Activated T-cell treated with anti-CD3 and anti-CD28 coated beads for 1 hour (primary cell): ENCODE measurements at places on chromosomes 3 and 15.

DNA sequence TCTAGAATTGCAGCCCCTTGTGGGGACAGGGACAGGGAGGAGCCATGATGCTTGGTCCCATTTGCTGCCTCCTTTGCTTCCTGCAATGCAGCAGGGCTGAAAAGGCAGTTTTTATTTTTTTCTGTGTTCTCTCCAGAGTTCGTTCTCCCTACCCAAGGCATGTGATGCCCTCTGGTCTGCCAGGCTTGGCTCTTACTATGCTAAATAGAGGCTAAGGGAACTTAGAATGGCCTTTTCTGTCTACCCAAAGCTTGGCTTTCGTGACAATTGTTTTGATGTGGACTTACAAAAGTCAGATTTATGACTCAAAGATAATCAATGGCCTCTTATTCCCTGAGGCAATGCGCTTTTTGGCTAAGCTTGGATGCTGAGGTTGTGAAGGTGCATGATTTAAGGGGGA, 293.3 kb upstream of the TBL1XR1 start:
- DNase-seq = no peak

- DNase-seq = no peak
Measured at GRCh38 chr15:92383519-92384324, 10.0 kb upstream of the ST8SIA2 start.

DNA sequence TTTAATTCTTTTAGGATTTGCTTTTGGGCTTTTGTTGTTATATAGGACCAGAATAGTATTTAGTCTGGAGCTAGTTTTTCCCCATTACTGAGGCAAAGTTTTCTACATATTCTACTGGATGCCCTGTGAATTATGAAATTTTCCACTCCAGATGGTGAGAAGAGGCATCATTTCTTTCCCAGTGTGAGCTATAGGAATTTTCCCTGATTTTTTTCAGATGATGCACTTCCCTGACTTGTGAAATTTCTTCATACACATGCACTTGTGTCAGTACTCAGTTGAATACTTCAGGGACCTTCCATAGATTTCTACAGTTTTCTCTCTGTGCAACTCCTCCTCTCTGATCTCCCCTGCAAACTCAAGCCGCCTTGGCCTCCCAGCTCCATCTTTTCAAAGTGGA, 73.7 kb upstream of the SLCO2A1 start:
- DNase-seq = no peak

DNA sequence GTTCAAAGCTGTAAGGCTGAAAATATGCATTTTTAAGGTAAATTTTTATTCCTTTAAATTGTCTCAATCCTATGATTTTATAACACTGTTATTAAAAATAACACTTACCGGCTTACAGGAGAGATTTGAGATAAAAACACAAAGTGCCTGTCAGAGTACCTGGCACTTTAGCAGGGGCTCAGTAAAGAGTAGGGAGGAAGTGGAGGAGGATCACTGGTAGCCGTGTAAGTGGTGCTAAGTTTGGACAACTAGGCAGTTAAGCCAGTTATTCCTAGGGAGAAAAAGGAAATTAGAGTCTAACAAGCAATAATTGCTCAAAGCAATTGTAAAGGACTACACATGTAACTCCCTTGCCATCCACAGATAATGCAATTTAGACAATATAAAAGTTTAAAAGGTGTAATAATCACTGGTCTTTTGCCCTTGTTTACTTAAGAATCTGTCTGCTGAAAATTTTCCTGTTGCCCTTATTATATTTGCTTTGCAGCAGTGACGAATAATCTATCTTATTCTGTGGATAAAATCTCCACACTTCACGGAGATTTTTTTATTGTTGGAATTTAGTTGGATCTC, 204.8 kb downstream of the CDIN1 start:
- DNase-seq = no peak

- no peak for DNase-seq
Measured at GRCh38 chr3:141410846-141411245, 42.5 kb downstream of the ZBTB38 start.

DNA sequence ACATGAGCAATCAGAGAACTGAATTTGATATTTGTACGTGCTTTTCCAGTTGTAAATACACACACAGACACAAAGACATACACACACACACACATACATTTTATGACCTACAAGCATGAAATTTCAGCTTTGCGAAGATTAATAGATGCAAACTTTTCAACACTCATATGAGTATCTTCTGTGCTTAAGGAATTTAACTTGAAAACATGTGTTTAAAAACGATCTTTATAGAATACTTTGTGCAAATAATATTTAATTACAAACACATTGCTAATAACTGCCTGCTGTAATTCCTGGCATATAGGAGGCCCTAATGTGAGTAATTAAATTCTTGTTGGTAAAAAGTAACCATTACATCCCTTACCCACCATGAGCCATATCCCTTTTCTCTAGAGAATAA, 107.7 kb upstream of the PLSCR5 start:
- no peak for DNase-seq

DNA sequence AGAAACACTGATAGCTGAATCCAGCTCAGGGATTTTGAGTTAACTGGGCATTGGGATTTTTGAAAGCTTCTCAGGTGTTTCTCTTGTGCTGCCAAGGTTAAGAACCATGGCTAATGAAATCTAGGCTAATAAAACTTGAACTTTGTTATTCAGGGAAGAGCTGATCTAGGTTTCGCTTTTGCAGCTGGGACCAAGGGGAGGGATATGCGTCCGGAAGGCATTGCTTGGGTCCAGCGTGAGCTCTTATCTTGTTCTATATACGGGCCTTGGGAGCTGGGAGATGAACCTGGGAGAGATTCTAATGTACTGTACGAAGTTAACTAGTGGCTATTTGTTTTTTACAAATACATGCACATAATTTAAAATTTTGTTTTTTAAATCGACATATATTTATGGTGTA, 29.8 kb downstream of the ITPR1 start:
- no peak for DNase-seq

DNA sequence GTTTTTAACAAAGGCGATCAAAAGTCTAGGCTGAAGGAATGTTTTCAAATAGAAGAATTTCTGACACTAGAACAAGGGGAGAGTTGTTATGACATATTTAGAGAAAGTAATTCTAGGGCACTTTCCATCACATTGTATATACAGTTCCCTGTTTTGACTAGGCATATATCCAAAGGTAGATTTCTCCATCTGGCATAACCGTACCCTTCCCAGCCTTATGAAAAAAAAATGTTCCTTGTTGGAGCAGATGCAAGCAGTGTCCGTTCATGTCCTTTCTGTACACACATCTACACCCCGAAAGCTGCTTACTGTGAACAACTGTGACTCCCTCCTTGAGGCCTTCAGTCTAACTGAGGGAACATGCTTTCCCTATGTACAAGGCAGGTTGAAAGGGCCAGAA, 271.7 kb upstream of the GBE1 start:
- no peak for DNase-seq

GRCh38 chr3:89217148-89217685, 109.8 kb downstream of the EPHA3 start:
- no peak for DNase-seq

DNA sequence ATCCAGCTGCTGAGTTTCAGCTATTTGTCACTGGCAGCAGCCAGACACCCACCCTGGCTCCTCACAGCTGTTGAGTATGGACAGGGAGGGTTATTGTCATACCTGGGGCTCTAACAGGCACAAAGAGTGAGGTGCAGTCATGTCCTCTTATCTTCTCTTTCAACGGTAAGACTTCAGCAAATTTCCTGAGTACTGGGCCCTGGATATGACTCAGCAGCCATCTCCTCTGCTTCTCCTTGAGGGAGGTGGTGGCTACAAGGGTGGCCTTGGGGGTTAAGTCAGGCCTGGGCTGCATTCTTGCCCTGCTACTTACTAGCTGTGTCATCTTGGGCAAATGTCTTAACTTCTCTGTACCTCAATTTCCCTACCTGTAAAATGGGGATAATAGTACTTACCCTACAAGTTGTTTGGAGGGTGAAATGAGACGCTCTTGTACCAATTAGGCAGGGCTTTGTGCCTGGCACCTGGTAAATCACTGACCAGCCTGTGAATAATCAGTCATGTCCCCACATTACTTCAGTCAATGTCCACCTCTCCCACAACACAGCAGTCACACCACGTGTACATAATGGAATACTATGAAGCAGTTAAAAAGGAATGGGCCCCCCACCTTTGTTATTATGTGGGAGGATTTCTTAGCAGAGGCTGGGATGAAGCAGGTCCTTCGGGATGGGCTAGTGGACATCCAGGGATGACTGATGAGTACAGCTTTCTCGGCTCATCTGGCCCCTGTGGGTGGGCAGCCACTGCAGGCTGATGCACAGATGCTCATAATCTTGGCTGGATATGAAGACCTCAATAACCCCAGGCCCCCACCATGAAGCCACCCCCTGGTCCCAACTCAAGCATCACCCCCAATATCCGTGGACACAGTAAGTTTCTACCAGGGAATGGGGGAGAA, 528.8 kb downstream of the SHQ1 start:
- no peak for DNase-seq

- DNase-seq = no peak
Measured at GRCh38 chr3:151301787-151302186, 14.8 kb downstream of the GPR87 start.

GRCh38 chr3:41265823-41266273, 66.5 kb downstream of the CTNNB1 start:
- no peak for DNase-seq

- DNase-seq = no peak
Measured at GRCh38 chr3:114741066-114741465, 406.0 kb downstream of the ZBTB20 start.

DNA sequence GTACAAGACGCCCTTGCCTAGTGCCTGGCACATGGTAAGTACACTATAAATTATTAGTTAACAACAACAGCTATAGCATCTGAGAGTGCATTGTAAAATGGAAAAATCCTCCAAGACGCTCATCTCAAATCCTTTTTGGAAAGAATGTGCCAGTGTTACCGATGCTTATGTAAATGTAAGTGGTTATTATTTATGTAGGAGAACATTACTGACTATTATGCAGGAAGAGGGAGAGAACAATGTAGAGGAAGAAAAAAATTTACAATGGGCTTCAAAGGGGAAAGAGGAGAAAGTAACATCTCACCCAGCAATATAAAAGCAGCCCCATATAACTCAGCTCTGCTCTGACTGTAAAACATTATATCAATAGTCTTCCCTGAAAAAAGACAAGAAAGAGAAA, 155.3 kb upstream of the LPP start:
- no peak for DNase-seq

DNA sequence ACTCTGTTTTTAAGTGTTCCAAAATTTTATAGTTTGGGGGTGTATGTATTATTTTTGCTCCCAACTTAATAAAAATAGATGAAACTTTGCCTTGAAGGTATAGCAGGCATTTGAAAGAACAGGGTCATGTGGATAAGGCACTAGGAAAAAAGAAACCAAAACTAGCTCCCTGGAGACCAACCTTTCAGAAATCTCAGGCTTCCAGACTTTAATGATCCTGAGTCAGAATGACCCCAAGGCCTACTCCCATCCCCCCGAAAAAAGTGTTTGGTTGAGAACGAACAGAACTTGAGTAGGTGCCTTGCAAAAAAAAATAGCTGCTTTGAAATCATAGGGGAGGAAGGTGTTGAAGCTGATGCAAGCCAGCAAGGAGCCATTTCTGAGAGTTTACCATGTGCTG, 309.5 kb downstream of the THSD4 start:
- no peak for DNase-seq

- DNase-seq = no peak
Measured at GRCh38 chr3:149738876-149739275, 13.4 kb downstream of the COMMD2 start.
